A673 (cell line): ENCODE measurements at places on chromosomes 1 and 21. TPM values are rescaled to one million over a fixed set of nuclear protein-coding genes. Genes with fewer than 3 reads are reported as not detected.
A peak's percentile ranks its signal among the peaks of the same experiment; 100 is the strongest.

DNA sequence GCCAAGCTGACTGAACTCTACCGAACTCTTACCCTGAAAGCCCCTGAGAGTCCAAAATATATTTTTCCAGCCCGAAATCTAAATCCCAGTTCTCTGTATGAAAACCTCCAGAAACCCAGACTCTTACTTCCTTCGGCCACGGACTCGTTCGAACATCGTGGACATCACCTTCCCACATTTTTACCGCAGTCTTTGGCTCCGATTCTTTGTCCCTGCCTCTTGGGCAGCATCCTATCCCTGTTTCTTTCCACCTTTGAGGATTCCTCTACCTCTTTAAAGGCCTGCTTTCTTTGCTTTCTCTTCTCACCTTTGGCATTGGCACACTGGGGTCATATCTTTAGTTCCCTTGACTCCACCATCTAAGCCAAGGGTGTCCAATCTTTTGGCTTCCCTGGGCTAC lies 932 bp upstream of the USP24 start:
- no peak for DNase-seq

DNA sequence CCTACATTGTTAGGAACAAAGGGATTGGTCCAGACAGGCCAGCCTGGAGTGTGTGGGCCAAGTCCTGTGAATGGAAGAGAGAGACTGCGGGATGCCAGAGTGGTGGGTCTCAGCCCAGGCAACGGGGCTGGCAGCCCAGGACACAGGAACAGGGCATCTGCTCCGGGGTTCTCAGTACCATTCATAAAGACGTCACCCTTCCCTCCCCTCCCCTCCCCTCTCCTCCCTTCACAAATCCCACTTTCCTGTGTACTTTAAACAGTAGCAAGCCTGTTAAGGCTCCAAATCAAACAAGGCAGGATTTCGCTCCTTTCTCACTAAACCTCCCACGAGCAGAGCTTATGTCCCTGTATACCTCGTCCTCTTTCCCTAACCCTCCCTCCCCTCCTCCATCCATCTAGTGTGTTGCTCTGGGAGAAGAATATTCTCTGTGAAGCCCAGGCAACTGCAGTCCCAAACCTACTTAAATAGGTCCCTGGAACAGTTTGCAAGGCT lies 4.2 kb upstream of the PLXNA2 start:
- no peak for DNase-seq

DNA sequence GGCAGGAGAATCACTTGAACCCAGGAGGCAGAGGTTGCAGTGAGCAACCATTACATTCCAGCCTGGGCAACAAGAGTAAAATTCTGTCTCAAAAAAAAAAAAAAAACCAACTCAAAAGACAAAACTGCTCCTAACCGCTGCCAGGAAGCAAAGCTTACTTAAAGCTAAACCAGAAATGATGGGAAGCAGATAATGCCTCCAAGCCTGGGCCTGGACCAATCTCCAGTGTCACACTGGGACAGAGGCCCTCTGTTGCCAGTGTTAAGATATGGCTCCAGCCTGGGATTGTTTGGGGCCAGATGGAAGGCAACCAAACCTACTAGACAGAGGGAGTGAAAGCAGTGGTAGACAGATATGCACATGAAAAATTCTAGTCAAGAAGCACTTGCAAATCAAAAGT lies 36.9 kb downstream of the NSL1 start:
- no peak for DNase-seq

DNA sequence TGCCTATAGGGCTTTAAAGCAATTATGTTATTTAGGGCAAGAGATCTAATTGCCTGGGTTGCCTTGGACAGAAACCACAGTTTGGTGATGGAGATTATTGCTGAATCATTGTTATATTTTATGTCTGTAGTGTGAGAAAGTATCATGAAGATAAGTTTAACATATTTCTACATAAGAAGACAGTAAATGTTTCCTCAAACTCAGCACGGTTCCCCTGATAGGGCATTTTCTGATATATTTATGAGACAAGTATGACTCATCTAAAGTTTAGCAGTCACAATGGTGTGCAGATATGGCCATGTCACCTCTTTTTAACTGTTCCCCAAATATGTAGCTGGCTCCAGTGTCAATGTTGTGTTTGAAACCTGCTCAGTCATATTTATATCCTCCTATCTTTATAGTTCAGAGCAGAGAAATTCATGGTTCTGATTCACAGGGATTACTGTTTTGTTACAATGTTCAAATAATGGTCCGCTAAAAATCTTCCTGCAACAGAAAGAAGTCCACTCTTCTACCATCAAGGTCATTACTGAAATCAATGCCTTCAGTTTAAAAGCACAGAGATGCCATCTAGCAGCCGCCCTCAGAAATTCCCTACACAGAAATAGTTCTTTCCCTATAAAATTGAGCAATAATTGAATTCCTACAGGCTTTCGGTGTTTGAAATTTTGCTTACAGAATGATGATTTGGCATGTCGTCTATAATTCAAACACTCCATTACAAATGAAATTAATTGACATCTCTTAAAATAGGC lies 3.7 kb downstream of the OLFM3 start:
- DNase-seq, result peak; percentile 86

- peak; percentile 11 for DNase-seq
Measured at GRCh38 chr1:200409203-200409760, 554 bp downstream of the ZNF281 start.

DNA sequence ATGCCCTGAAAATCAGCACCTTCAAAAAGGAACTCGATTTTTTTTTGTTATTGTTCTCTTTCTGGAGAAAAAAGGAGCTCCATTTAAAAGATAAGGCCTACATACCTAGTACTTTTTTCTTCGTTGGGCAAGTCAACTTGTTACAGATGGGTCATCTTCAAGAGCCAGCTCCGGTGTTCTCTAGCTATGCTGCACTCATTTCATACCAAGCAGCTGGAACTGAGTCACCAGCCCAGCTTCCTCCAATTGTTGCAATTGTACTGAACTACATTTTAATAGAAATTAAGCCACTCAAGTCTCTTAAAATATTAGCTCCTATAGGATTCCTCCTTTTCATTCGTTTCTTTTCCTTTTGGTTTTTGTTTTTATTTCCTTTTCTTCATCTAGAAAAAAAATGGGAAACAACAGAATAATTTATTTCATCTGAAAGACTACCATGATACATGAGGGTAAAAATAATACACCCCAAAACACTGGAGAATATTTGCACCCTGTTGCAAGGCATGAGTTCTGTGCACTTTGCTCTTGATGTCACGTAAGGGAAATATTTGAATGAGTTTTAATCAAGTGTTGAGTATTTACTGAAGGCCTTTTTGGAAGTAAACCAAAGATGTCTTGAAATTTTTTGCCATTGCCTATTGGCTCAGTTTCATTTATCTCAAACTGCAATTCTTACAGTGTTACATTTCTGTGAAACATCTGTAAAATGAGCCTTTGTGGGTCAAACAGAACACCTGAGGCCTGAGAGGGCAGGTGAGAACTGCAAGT lies 60.5 kb downstream of the CLIC4 start:
- no peak for DNase-seq

DNA sequence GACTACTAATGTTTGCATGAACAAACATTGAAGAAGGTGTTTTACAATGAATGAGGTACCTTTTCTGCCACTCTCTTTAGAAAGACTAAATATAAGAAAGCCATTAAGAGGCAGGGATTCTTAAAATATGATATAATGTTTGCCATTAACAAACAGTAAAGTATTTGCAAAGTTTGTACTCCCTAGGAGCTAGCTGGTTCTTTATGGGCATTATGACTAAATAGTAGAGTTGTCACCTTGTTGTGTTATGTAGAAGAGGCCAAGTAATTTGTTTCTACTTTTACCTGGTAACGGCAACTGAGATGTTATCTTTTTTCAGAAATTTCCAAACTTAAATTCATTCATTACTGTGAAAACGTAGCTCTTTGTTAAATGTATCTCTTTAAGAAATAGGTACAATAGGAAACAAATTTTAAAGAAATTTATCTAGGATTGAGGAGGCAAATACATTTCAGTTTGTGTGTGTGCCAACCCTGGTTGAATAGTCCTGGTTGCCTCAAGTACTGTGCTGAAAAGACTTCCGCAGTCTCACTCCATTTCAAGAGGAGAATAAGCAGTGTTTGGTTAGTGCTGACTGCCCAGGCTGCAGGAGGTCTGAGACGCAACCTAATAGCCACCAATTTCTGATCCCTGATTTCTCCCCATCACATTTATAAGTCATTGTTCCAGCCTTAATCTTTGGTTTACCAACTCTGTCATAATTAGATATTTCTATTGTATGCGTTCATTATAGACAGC lies 52.1 kb downstream of the WDR3 start:
- DNase-seq, result no peak

EXTL1 gene
- total RNA-seq, result 0.07 TPM in 1 of 2 replicates, not detected in the other

FCRLA gene
- total RNA-seq, result not detected in 2 replicates
